Heart left ventricle (tissue), 16 donors: ENCODE measurements at places on chromosomes 6 and 20. TPM values are rescaled to one million over a fixed set of nuclear protein-coding genes. Genes with fewer than 3 reads are reported as not detected.

- DNase-seq = no peak
These were observed 9.4 kb upstream of the NCOA7 start for GRCh38 chr6:125781314-125781868.

DNA sequence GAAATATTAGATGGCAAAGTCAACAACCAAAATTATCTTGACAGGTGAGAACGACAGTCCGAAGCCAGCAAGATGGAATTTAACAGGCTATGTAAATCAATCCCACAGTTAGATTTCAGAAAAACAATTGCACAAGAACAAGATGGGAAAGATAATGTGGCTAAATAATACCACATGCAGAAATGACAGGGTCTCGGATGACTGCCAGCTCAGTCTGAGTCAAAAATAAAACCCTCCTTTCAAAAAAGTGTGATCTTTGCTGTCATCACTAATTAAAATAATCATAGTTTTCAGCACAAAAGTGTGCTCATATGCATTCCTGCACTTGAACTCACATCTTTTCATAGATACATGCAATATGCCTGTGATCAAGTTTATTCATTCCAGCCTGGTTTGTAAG is 25.9 kb downstream of the FOXQ1 start:
- DNase-seq = no peak

GRCh38 chr20:45465491-45466266 is 3.9 kb upstream of the WFDC2 start:
- no peak for DNase-seq

GRCh38 chr6:1226277-1227099 is 85.4 kb upstream of the FOXQ1 start:
- no peak for DNase-seq

SH3BGRL2 gene
- total RNA-seq = 5.0 TPM

DNA sequence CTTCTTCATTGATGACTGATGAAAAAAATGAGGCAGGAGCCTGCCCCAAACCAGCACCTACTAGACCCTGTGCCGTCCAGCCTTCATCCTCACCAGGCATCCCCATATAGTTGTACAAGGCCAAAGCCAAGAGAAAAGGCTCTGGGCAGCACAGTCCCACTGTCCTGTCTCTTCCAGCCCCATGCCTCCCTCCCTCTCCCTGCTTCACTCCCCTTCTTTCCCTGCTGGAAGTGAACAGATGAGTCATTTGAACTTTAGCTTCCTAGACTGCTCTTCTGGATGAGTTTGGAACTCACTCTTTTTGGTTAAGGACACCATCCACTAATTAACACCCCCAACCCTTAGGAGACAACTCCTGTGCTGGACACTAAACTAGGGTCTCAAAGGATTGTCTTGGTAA is 235.2 kb downstream of the LRFN2 start:
- DNase-seq = no peak

FOXF2 gene
- total RNA-seq = not detected

- DNase-seq = no peak
These were observed 4.2 kb upstream of the TBX18 start for GRCh38 chr6:84768442-84769174.

TMEM63B gene
- 43.0 TPM for total RNA-seq

DNA sequence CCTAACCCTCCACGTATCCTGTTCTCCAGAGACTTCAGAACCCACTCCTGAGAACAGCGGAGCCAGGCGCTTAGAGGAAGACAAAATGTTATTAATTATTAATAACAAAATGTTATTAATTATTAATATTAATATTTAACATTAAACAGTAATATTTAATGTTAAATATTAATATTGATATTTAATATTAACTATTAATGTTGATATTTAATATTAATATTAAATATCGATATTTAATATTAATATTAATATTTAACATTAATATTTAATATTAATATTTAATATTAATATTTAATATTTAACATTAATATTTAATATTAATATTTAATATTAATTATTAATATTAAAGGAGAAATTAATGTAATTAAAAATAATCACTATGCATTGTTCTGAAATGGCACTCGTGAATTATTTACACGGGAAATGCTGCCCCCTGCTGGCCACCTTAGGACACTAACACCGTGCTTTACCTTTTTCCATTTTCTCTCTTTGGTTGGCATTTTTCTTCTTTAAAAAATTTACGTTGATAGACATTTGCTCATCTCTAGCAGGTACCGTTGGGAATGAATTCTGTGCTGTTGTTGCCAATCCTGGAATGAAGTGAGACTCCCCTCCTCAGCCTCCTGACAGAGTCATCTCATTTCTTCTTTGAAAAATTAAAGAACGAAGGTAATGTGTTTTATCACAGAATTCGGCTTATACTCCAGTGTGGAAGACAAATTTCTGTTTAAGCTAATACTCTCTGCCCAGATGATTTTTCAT is 7.5 kb upstream of the GGTLC1 start:
- DNase-seq = no peak

DNA sequence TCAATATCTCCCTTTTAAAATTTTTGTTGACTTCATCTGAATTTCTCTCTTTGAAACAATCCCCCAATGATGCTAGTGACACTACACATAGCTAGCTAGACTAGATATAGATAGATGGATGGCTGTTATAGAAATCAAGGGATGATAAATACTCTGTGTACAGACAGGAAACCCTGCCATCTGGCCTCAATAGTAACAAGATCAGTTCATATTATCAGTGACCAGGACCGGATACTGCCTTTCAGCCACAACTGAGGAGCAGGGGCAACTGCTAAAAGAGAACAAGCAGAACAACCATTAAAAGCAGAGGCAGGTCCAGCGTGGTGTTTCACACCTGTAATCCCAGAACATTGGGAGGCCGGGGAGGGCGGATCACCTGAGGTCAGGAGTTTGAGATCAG is 118.3 kb upstream of the FAM184A start:
- DNase-seq = no peak

MCHR2 gene
- total RNA-seq = not detected

- DNase-seq = no peak
These were observed 86.8 kb downstream of the ARHGAP18 start for GRCh38 chr6:129623008-129623732.

DNA sequence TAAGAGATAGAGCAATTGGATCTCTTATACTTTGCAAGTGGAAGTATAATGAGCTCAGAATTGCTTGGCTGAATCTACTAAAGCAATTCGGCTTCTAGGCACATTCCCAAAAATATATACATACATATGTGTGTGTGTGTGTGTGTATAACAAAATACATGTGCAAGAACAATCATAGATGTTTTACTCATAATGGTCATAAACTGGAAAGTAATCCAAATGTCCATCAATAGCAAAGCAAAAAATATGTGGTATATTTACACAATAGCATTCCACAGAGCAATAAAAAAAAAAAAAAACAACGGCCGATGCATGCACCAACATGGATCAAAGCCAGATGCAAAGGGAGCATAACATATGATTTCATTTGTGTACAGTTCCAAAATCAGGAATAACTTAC is 707.9 kb downstream of the RFPL4B start:
- no peak for DNase-seq

DYNLT2 gene
- total RNA-seq = 0.62 TPM

TP53TG5 gene
- total RNA-seq = not detected

- DNase-seq = no peak
These were observed 3.9 kb downstream of the DST start for GRCh38 chr6:56638760-56639159.

DNA sequence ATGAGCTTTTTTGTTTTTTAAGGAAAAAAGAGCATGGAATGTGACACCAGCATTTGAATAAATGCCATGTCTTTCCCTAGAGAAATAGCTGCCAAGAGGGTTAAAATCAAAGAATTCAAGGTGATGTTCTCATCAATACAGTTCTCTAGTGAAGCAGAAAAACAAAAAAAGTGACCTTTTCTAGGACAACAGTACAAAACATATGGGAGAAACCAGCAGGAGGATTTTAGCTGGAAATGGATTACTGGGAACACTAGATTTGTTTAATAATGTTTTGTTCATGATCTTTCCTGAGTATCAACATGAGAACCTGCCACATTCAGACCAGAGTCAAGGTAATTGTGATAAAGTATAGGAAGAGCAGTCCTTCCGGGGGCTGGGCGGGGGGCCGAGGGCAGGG is 372.2 kb downstream of the LMBRD1 start:
- no peak for DNase-seq

GCLC gene
- 29.3 TPM for total RNA-seq
